Left ventricle myocardium inferior (tissue), 1 donor: ENCODE measurements at places on chromosomes 1 and 21.
A peak's percentile ranks its signal among the peaks of the same experiment; 100 is the strongest.

DNA sequence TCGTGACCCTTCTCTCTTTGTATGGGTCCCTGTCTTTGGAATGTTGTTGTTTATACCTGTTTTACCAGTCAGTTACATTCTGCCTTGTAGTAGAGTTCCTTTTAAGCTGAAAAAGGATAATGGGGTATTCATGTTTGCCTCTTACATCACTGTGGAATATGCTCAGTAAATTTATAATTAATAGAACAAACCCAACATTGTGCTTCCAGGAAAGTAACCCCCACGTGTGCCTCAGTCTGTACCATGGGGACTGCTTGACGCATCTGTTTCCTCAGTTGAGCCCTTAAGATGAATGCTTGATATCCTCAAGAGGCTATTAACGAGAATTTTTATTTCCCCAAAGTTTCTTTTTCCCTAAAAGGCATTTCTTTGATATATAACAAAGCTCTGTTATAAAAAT is 73.4 kb downstream of the ST6GALNAC3 start:
- DNase-seq, result no peak

GRCh38 chr1:154837672-154838171 is 32.4 kb downstream of the KCNN3 start:
- peak; percentile 83 for DNase-seq

- no peak for DNase-seq
Measured at GRCh38 chr1:225926551-225927113, 2.6 kb upstream of the PYCR2 start.

DNA sequence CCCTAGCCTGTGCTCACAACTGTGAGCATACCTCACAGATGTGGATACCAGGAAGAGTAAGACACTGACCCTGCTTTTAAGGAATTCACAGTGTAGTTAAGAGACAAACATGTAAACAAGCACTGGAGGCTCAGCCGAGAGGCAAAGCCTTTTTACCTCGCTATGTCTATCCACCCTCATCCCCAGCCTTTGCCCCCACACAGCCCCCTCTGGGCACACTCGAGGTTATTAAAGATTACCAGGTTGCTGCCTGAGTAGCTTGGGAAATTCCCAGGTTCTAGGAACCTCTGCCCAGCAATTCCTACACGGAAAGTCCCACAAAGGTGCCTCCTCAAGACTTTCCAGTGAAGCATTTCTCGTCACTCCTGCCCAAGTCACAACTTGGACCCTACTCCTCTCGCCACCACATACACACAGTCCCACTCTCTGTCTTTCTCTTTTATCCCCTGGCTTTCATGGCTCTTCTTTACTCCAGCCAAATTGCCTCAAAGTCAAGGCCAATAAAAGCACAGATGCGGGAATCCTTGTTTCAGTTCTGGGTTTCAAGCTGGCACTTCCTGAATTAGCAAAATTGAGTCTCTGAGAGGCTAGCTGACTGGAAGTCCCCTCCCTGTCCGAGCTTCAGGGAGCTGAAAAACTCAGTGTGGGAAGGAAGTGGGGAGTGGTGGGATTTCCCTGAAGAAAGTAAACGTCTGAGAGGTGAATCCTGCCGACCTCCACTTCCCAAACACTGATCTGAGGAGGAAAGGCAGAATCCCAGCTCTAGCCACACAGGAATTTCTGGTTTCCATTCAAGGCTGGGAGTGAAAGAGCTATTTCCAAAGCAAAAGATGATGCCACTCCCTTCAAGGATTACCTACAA is 7.6 kb downstream of the DENND2D start:
- no peak for DNase-seq

DNA sequence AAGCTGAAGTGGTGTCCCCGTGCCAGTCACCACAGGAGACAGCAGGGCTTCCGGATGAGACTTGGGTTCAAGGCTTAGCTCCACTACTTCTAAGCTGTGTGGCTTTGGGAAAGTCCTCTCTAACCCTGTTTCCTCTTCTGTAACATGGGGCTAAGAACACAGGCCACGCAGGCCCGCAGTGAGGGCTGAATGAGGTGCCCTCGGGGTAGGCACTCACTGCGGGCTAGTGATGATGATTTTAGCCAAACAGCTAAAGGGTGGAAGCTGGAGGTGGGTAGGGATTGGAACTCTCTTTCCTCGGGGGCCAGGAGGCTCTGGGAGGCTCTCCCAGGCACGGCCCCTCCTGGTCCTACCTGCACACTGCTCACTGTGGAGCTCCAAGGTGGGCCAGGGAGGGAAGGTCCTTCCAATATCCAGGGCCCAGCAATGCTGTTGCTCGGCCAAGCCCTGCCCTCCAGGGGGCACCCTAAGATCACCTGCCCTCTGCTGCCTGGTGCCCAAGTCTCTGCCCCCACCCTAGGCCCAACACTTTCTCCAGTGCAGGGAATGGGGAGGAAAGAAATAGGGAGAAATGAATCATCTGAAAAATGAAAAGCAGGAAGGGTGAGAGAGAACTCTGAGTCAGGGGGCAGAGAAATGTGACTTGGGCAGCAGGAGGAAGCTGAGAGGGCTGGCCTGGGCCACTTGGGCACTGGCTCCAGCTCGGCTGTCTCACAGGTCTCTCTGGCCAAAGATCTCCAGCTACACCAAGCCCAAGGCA is 19.2 kb upstream of the EVA1B start:
- no peak for DNase-seq

DNA sequence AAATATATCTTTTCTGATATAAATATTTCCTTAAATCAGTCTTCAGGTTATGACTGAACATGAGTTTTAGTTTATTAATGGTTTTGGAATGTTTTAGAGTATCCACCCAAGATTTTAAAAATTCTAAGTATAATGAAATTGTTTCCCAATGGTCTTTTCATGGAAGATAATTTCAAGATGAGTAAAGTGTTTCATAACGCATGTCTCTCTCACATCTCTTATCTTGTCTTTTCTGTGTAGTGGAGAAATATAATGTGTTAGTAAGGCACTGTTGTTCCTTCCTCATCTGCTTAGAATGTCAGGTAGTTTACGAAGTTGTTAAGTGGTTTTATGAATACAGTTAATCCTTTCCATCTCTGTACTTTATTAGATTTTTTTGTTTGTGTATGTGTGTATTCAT is 49.6 kb downstream of the PLA2G4A start:
- no peak for DNase-seq

- DNase-seq, result peak; percentile 42
Measured at GRCh38 chr1:6385488-6386191, 7.9 kb downstream of the ACOT7 start.

DNA sequence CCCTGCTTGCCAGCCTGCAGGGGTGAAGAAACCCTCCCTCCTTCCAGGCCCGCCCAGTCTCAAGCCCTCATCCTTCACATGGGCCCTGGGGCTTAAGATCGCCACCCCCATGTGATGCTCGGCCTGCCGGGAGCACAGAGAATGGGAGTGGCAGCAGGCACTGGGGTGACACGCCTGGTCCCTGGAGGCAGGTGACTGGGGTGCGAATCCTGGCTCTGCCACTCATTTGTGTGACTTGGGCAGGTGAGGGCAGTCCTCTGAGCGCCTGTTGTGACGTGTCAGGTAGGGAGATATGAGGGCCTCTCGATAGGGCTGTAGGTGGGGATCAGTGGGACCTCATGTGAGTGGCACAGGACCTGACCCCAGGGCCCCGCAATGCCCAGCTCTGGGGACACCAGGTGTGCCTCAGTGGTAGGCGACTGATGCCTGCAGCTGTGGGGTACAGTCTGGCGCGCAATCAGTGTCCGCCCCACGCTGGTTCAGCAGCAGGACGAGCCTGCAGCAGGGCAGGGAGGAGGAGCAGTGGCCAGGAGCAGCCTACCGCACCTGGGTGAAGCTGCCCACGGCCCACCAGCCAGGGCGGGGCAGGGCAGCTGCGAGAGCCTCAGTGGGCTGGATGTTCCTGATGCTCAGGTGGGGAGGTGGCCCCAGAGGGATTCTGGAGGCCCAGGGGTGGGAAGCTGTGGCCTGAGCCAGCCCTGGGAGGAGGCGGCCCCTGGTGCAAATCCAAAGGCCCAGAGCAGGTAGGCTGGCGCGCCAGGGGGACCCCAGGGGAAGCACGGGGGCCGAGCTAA is 6.2 kb downstream of the SH2D5 start:
- no peak for DNase-seq

DNA sequence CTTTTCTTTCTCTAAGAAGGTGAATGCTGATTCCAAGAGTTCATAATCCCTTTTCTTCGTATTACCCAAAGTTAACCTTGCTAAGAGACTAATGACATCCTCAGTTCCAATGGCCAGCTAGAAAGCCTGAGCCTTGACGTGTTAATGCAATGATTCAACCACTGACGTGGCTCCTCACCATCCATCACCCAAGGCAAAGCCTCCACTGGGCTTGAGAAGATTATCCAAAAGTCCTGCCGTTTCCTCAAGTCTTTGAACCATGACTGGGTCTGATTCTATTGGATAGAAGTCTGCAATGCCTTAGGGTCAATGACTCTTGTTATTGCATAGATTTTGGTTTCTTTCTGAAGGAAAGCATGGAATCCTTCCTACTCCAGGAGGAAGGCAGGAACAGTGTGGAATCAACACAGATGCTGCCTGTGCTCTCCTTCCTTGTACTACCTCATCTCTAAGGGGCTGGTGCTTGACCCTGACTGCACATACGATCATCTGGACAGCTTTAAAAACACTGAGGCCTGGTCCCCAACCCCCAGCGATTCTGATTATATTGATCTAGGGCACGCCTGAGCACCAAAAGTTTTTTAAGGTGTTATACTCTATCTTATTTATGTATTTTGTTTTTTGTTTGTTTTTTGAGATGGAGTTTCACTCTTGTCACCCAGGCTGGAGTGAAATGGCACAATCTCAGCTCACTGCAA is 69.3 kb upstream of the ANGPTL1 start:
- DNase-seq, result no peak

GRCh38 chr1:26690576-26691031 is 5.2 kb upstream of the ARID1A start:
- DNase-seq, result no peak

GRCh38 chr1:73914951-73915350 is 283.0 kb downstream of the LRRIQ3 start:
- DNase-seq, result no peak

GRCh38 chr1:1431845-1432273 is 3.6 kb upstream of the VWA1 start:
- peak; percentile 75 for DNase-seq

DNA sequence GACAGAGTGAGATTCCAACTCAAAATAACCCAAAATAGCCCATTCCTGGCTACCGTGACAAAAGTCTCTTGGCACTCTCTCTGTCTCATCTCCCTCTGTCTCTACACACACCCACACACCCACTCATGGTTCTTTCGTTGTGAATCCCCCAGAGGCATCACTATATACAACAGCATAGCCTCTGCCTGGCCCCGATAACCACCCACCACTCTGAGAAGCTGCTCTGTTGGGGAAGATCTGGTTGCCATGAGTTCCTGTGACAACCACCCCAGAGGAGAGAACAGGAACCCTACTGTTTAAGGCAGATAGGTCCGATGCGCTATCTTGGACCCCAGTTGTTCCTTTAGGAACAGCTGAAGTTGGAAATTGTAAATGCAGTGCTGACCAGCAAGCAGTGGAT is 70.4 kb upstream of the LYST start:
- DNase-seq, result no peak

DNA sequence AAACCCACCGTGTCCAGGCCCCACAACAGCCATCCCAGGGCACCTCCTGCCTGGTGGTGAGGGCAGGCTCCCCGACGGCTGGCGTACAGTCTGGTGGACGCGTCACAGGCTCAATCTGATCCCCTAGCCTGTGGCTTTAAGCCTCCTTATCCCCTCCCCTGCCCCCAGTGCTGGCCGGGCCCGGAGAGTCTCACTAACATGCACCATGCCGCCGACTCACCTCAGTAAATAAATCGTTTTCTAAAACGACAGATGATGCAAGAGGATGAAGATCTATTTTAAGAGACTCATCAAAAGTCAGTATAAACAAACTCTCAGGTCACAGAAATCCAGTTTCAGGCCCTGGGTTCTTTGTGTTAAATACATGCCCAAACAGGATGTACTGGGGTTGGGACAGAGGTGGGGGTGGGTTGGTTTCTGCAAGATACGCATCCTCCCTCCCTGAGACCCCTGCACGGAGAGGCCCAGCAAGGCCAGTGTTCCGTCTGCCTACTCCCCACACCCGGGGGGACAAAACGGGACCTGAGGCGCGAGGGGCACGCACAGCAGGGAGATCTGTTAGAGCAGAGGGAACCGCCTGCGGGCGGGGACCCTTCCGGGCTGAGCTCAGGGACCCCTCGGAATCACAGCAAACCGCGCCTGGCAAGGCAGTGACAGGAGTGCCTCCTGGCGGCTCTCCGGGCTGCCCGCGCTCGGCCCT is 3.1 kb downstream of the PANK4 start:
- no peak for DNase-seq

DNA sequence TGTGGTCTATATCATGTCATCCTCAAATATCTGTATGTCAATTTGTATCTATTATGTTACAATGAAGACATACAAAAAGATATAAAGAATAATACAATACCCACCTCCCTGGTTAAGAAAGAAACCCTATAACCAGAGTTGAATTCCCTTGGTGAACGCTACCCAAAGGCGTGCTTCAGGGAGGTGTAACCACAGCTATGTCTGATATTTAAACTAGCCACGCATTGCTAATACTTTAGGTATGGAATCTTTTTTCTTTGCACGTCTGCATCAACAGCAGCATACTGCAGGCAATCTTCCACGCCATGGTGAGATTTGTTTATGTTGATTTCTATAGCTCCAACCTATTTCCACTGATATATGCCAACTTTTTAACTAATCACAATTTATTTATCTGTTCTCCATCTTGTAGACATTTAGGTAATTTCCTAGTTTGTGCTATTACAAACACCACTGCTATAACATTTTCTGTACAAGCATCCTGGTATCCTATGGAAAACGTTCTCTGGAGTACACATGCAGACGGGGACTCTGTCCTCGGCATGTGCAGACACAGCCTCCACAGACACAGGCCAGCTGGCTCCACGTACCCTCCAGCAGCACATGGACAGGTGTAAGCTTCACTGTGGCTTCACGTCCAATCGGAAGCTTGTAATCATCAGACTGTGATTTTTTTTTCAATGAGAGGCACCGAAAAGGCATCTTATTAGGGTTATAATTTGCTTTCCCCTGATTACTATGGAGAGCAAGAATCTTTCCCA is 58.5 kb downstream of the HSF2BP start:
- DNase-seq, result no peak

DNA sequence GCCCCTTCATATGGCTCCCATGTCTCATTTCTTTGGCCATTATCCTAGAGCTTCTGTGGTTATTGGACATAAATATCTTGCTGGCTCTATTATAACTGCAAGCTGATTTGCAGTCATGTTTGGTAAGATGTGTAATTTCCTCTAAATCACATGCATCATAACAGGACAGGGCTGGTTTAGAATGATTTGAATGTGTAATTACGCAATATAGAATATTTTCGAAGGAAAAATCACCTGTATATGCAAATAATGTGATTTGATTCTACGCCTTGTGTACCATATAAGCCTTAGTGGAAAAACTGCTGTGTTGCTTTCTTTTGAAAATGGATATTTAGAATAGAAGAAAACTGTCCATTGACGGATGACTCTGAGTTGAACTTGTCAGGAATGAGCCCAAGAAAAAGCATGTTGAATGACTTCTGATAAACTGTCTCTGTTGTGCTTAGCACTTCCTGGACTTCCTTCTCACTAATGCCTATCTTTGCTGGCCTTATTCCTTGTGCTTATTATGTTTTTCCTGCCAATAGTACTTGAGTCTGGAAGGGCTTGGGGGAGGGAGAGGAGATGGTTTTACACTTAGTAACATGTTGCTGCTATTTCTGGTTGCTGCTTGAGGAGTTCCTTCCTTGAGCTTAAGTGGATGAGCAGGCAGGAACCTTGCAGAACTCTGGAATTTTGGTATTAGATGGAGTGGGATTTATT is 6.5 kb downstream of the CACHD1 start:
- no peak for DNase-seq
